ENCODE measurements at places on chromosomes 12 and 14.

- no peak for DNase-seq
Observed at GRCh38 chr12:52836491-52837412, 2.6 kb upstream of the KRT79 start.

DNA sequence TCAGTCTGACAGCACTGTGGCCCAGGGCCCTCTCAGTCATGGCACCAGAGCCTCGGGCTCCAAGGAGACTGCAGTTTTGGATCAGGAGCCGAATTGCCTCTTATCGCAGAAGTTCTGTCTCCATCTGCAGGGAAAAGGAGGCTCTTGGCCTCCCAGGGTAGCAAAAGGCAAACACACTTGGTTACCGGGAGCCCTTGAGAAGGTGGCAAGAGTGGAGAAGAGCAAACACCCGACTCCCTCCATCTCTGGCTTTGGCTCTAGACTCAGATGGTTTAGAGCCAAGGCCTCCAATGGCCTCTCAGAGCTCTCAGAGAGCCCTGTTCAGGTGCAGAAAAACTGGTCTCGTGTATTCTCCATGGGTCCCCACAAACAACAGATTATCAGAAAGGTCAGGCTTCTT, 44.6 kb downstream of the NINJ2 start:
- DNase-seq = no peak

GRCh38 chr14:61524211-61524806, 171.0 kb upstream of the HIF1A start:
- no peak for DNase-seq

- no peak for DNase-seq
Observed at GRCh38 chr12:102957339-102958050, at the start of gene ASCL1. Gene ASCL1 (plus strand): TSS chr12:102957674. CDS start chr12:102958245, 571 bp downstream.

DNA sequence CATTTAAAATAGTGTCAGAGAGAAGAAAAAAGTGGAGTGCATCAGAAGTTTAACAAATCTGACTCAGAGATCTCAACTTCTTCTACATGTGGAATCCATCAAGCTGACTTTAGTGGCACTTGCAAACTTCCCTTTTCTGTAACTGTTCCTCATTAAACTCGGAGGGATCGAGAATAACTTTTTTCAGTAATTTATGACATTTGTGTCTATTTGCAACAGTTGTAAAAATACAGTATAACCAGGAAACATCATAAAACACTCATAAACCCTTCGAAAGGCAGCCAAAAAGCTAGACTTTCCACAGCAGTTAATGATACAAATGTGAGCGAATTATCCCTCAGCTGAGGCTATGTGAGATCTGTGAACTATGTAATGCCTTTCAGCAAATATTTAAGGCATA, 1936.8 kb upstream of the SEL1L start:
- no peak for DNase-seq

DNA sequence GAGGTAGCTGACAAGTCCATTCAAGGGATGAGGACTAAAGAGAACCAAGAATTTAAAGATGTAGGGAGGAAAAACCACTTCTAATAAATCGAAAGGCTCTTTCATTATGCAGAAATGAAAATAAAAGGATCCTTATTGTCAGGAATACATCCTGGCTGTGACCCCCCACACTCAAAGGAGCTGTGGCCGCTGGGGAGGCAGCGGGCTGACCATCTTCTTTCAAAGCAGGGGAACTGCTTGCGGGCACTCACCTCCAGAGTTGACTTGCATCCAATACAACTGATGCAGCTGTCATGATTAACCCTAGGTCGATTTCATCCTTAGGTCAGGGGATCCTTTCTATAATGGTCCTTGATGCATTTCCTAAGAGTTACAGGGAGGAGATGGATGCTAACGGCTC, 35.3 kb downstream of the TRAFD1 start:
- no peak for DNase-seq

GRCh38 chr12:91098941-91099340, 12.4 kb downstream of the LUM start:
- DNase-seq = no peak

GRCh38 chr12:11836282-11837151, 187.0 kb downstream of the ETV6 start:
- peak; percentile 62 for DNase-seq

DNA sequence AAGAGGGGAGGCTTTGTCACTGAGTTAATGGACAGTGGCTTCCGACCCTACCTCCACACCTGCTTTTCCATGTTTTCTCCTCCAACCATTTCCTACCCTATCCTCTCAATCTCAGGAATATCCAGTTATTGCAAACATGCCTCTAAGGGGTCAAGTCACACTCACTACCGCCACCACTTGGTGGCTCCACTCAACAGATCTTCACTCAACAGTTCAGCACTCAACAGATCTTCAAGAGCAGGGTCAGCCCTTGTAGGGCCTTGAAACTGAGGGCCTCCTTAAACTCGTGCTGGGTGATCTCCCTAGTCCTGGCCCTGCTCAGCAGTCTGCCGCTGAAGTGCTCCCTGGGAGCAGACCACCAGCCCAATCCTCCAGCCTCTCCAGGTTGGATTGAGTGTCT, 14.2 kb downstream of the ZNF641 start:
- no peak for DNase-seq

DNA sequence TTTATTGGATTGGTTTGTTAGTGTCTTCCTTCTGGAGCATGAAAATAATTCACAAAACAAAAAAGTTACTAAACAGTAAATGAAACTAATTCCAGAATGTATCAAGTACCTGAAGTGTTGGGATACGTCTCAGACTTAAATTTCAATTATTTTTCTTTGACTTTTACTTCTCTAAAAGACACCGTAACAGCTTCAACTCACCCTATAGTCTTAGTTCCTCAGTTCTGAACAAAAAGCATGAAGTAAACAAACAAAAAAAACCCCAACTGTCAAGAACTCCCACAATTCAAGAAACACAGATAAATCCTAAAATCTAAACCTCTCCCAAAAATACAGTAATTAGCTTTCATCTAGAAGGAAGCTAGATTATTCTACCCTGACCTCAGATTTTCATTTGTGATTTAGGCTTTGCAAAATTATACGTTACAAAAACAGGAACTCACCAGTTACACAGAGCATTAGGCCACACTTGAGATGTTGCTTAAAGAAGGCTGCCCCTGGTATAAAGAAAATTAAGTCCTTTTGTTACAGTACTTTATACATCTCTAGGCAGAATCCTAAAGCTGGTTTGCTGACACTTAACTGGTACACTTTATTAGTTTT, 10.2 kb downstream of the HEATR5A start:
- no peak for DNase-seq

DNA sequence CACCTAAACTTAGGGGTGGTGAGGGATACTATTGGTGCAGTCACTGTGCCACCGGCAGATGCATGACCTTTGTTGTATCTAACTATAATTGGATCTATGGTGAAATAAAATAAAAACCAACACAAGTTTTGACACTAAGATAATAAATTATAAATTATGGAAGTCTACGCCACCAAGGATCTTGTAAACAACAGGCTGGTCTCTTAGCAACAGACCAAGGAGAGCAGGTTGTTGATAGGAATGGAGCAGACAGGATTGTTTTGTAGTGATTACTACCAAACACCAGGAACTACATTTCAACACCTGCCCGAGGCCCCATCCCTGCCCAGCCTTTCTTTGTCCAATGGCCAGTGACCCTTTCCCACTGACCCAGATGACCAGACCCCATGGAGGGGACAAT, 1178.0 kb downstream of the VRK1 start:
- DNase-seq = no peak

- DNase-seq = no peak
Observed at GRCh38 chr14:104081951-104082464, 3.5 kb upstream of the ASPG start.

DNA sequence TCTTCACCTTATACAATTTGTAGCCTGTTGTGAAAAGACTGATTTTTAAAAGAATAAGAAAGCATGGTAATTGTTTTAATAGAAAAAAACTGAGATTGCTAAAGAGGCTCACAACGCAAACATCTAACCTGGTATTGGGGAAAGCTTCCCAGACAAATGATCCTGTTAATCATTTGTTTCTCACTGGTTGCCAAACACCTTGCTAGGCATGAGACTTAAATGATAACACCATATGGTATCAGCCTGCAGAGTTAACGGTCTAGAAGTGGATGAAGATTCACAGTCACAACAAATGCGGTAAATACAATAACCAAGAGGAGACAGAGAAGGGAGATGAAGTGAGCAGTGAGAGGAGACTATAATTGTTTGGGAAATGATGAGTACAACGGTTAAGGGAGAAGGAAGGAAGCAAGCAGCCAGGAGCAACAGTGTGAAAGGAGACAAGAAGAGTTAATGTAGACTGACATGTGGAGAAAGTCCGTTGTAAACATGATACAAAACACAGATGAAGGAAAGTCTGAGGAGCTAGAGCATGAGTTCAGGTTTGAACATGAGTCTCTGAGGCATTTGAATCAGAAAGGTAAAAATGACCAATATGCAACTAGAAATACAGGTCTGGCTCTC, 19.8 kb downstream of the GXYLT1 start:
- DNase-seq = no peak

DNA sequence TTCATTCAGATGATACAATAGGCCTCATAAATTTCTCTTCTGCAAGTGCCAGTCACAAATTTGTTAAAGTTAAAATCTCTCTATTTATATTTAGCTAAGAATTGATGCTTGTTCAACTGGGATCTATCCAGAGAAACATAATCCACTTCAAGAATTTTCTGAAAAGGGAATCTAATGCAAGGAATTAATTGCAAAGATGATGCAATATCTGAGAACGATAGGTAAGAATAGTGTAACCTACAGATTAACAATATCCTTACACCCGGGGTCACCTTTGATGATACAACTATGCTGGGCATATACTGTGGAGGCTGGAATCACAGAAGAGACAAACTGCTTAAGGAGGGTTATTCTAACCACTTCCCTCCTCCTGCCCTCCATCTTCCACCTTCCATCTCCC, 295.1 kb downstream of the FOXG1 start:
- DNase-seq = no peak

GRCh38 chr12:66739940-66740651, 61.2 kb upstream of the GRIP1 start:
- no peak for DNase-seq

DNA sequence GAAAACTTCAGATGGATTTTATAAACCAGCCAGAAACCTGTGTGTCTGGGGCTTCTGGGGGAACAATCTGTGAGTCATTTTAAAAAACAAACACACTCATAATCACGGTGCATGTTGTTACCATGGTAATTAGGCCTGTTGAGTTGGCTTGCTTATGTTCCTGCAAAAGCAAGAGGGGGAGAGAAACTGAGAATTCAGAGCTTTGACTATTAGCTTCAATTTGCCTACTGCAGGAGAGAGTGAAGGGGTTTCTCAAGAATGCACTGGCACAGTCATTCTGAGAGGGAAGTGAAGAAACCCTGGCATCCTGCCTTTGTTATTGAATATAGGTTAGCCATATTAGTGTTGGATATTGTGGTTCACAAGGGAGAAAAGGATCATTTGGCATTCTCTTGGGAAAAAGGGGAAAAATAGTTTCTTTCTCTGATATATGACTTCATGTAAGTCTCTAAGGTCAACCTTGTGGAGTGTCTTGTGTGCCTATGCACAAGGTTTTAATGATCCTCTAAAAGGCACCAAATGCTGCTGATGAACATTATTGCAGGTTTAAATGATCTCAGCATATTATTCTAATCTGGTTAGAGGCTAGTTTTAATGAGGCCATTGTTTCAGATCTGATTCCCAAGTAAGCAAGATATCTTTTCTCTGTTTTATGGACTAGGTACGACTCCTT, 12.9 kb downstream of the GNG2 start:
- no peak for DNase-seq

- DNase-seq = peak; percentile 46
Observed at GRCh38 chr12:109393437-109394345, 46.0 kb downstream of the MYO1H start.

DNA sequence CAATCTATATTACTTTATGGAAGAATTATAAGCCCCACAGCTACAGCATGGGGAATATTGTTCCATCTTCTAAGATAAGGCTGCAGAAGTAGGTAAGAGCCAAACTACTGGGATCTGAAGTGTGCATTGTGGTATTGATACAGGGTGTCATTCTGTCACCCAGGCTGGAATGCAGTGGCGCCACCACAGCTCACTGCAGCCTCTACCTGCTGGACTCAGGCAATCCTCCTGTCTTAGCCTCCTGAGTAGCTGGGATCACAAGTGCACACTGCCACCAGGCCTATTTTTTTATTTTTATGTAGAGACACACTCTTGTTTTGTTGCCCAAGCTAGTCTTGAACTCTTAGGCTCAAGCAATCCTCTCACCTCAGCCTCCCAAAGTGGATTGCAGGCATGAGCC, 21.3 kb upstream of the DIP2B start:
- DNase-seq = no peak

GRCh38 chr12:93980711-93981110, 167.7 kb upstream of the PLXNC1 start:
- no peak for DNase-seq

GRCh38 chr12:108060903-108061302, 68.2 kb upstream of the WSCD2 start:
- DNase-seq = no peak

- DNase-seq = no peak
Observed at GRCh38 chr14:49405291-49405690, 180.9 kb downstream of the RPS29 start.

- DNase-seq = no peak
Observed at GRCh38 chr12:122161682-122162081, 12.3 kb downstream of the IL31 start.

DNA sequence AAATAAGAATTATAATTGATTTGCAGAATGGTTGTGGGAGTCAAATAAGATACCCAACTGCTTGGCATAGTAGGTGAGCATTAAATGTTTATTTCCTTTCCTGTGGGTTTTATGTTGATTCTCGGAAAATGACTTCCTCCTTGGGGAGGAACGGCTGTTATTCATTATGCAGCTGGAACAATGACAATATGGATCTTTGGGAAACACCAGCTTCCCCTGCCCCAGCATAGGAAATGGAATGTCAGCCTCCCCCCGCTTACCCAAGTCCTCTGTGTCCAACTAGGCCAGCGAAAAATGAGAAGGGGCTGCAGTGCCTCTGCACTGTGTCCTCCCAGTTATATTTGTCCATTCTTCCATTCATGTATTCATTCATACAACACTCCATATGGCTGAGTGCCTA, 11.7 kb upstream of the CCDC177 start:
- no peak for DNase-seq

DNA sequence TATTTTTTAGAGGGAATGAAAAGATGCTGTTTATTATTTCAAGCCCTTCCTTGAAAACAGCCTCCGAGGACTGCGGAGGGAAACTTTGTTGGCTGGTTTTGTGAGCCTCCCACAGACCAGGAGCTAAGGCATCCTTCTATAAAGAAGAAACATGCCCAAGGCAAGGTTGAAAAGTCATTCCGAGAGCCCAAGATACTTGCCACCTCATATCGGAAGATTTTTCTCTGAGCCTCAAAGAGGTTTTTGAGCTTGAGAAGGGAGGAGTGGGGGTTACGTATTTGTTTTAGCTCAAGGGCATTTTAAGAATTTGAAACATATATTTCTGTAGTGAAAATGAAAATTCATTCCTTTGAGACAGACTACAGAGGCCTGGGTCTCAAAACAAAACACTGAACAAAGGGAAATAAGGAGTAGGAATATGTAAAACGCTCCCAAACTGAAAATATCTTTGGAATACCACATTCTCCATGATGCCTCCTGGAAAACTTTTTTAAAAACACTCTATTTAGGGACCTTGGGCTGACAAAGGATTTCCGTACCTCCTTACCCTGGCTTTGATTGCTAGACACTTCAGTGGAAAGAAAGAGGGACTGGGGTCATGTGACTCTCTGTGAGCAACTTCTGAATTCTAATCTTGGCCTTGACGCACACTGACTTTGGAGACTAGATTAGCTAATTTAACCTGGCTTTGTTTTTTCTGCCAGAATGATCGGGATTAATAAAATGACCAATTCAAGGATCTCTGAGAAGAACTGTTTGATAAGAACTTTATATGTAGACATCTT, 180.9 kb downstream of the SRGAP1 start:
- DNase-seq = no peak

Data from stimulated activated CD4-positive, alpha-beta T cell treated with anti-CD3 and anti-CD28 coated beads, Interleukin-12 subunit alpha, Interleukin-12 subunit beta, amount 100 ng/mL, for 48 hours (primary cell).